Fibroblast of skin of left quadriceps (primary cell): ENCODE measurements at places on chromosomes 12 and 14.

GRCh38 chr12:128008341-128008740 is 258.6 kb upstream of the TMEM132C start:
- DNase-seq = peak; percentile 30

GRCh38 chr12:49292729-49293055 is 2.3 kb upstream of the PRPH start:
- DNase-seq = no peak

DNA sequence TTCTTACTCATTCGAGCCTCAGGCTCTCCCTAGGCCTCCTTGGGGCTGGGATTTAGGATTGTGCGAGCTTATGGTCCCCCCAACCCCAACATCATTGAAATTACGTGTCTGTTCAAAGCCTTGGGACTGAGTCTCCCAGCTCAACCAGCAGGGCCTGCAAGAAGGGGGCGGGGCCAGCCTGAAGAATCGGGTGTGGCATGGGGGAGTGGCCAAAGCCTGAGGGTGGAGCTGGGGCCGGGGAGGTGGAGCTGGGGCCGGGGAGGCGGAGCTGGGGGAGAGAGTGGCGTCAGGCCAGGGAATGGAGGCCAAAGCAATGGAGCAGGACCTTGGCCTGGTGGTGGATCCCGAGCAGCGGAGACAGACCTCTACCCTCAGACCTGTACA is 24.3 kb upstream of the HSPB8 start:
- DNase-seq = no peak

GRCh38 chr14:94697773-94698556 is 71.9 kb downstream of the GSC start:
- no peak for DNase-seq

DNA sequence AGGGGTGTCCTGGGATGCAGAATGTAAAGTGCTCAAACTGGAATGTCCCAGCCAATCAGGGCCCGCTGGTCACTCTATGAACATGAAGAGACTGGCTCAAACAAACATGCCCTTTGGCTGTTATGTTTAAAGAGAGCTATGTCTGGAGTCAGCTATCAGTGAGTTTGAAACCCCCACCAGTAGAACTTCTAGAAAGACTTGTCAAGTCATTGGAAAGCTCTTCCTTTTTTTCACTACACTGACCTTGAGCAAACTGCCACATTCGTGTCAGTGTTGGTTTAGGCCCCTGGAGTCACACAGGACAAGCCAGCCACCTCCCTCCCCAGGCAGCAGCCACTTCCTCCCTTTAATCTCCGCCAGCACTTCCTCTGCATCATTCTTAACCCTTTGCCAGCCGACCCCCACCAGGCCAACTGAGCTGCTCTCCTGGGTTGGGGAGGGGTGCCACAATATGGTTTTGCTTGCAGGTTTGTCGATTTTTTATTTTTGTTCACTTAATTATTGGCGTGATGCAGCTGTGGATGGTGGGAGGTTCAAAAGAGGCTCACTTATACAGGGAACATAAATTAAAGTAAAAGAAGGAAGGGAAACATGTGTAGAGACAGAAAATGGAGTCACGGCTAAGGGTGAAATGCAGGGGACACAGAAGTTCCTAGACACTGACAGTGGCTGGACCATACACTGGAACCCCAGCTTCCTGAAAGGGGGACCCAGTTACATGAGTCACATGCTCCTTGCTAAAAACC is 25.3 kb downstream of the CMKLR1 start:
- no peak for DNase-seq
